NCI-H2107 (cell line): ENCODE measurements at places on chromosomes 5 and 9.

DNA sequence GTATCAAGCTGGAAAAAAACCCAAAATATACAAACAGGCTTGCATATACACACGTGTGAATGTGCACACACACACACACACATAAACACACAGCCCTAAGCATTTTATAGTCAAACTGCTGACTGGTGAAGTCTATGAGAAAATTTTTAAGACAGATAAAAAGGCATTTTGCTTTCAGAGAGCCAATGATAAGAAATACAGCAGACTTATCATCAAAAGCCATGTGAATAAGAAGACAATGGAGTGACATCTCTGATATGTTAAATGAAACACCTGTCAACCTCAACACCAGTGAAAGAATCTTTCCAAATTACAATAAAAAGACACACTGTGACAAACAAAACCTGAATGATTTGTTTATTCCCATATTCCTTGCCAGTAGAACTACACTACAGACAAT, 233.3 kb downstream of the CDH9 start:
- no peak for DNase-seq

DNA sequence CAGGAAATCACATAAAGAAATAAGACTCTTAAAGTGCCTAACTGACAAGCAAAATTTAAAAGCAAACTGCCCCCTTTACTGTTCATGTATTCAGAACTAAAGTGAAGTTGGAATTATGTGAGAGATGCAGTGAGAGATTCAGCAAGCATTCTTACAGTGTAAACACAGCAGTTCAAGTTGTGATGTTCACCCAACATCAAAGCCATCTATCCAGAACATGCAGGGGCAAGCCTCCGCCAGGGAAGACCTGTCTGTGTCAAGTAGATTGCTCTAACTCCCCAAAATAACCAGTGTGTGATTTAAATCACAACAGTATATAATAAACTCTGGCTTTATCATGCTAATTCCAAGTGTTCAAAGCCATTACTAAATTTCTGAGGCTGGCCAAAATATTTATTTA, 233.3 kb downstream of the BNC2 start:
- DNase-seq = no peak

DNA sequence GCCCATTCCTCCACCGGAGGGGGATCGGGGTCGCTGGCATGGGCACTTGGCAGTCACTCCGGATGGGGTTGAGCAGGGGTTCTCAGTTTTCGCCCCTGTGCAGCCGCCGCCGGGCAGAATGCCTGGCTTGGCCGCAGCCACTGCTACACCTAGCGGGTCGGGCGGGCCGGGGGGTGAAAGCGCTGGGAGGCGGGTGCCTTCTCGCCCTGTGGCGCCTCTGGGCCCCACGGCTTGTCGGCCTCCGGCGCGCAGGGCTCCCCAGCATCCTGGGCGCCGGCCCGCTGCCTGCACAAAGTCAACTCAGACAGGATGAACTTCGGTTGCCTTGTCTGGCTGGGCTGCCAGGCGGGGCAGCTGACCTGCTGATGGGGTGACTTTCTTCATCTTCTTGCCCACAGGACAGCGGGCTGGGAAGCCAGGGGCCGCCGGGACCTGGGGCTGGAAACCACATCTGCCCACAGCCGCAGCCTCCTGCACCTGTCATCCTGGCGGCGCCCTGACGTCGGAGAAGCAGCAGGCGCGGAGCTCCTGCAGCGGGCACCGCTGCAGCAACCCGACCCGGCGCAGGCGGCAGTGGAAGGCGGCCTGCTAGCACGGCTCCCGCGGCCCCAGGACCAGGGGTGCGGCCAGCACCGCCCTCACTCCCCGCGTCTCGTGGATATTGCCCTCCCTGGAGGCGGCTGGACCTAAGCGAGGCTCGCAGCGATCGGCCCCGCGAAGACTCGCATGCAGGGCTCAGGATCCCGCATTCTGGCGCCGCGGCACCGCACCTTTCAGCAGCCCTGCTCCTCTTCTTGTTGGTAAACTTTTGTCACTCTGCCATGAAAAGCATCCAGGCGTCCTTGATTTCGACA, 1.3 kb upstream of the ANKRD18A start:
- DNase-seq = peak; percentile 4

DNA sequence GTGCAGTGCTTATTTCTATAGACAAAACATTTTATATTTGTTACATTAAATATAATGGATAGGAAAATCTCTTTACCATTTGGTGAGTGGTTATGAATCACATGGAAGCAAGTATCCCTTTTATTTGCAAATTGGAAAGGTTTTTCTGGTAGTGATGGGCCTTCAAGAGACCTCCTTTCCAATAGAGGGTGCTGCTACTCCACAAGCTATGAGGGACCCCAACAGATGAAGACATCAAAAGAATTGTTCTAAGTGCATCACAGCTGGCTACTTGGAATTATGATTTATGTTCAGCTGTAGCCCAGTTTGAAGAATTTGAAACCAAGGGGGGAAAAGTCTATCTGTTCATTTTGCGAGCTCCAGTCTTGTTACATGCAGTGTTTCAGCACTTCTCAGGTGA, 493.7 kb upstream of the SGCD start:
- no peak for DNase-seq

- DNase-seq = no peak
Measured at GRCh38 chr9:9631284-9631683, 981.5 kb downstream of the PTPRD start.

- no peak for DNase-seq
Measured at GRCh38 chr9:110088099-110088498, 119.9 kb downstream of the C9orf152 start.

GRCh38 chr5:107418902-107419301, 251.8 kb downstream of the EFNA5 start:
- no peak for DNase-seq

- no peak for DNase-seq
Measured at GRCh38 chr5:143955141-143955540, 143.2 kb downstream of the HMHB1 start.
